NCI-H1694 (cell line): ENCODE measurements at places on chromosomes 7 and 10.

DNA sequence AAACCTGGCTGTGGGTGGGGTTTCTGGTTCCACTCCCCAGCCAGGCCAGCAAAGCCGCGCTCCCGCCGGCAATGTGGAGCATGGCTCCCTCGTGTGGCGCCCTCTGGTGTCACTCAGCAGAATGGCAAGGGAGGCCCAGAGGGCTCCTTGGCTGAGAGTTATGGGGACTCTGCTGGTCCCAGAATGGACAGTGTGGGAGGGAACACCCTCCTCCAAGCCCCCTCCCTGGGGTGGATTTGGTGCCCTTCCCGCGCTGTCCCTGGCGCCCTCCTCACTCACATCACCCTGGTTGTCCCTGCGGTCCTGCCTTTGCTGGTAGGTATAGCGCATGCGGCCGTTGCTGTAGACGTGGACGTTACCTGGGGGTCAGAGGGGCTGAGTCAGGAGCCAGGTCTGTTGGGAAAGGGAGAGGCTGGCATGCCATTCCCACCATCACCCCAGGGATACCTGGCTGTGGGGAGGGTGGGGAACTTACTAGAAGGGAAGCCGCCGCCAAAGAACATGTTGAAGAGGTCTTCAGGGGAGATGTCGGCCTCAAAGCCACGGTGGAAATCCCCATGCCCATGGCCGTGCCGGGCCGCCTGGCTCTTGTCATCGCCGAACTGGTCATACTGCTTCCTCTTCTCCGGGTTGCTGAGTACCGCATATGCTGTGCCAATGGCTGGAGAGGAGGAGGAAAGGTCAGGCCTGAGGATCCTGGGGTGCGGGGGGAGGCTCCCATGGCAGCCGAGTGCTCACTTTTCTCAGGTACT is 14.0 kb downstream of the DNAJB12 start:
- DNase-seq, result peak; percentile 31

- no peak for DNase-seq
Measured at GRCh38 chr10:132904814-132905649, 37.3 kb downstream of the CFAP46 start.

DNA sequence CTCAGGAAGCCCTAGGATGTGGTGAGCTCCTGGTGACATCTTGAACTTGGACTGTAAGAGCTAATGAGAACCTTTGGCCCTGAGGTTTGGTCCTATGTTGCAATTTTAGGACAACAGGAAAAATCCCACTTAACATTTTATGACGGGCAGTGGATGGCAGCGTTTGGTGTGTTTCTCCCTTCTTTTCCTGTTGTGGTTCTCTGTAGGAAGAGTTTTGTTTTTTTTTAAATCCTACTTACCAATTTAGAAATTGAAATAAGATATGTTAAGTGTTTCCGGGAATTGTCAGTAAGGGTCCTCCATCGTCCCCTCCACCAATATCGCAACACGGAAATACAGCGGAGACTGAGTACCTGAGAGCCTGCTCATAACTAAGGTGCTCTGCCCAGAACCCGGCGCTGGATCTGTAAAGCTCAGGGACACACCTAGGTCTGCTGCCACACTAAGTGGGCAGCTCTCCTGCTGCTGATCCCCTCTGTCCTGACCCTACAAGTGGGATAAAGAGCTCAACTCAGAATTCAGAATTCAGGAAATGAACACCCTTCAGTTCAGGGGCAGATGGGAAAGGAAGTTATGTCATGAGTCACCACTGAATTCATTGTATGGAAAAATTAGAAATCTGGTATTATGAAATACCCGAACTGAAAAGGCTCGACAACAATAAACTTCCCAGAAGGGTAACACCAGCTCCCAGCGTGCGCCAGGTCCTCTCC is 9.1 kb upstream of the PROSER2 start:
- DNase-seq, result no peak

GRCh38 chr7:131010029-131010716 is 276.2 kb upstream of the KLF14 start:
- no peak for DNase-seq

GRCh38 chr10:46525177-46525823 is 31.2 kb downstream of the GPRIN2 start:
- no peak for DNase-seq

GRCh38 chr10:77504196-77504872 is 133.3 kb downstream of the KCNMA1 start:
- no peak for DNase-seq

GRCh38 chr7:75985009-75985517 is 9.3 kb downstream of the TMEM120A start:
- no peak for DNase-seq
